ENCODE measurements at places on chromosomes 16 and 17.

GRCh38 chr16:79128706-79129105 lies 471.8 kb downstream of the MAF start:
- no peak for DNase-seq

- peak; percentile 31 for DNase-seq
These were observed 136.7 kb upstream of the FAM20A start for GRCh38 chr17:68737761-68738443.

GRCh38 chr16:19299565-19299964 lies 14.0 kb downstream of the CLEC19A start:
- DNase-seq = no peak

GRCh38 chr16:73329358-73330286 lies 281.7 kb upstream of the ZFHX3 start:
- DNase-seq = peak; percentile 24

GRCh38 chr17:49910094-49910857 lies 58.7 kb upstream of the DLX4 start:
- DNase-seq = peak; percentile 80

- no peak for DNase-seq
These were observed 304.8 kb downstream of the IRF8 start for GRCh38 chr16:86203557-86204275.

DNA sequence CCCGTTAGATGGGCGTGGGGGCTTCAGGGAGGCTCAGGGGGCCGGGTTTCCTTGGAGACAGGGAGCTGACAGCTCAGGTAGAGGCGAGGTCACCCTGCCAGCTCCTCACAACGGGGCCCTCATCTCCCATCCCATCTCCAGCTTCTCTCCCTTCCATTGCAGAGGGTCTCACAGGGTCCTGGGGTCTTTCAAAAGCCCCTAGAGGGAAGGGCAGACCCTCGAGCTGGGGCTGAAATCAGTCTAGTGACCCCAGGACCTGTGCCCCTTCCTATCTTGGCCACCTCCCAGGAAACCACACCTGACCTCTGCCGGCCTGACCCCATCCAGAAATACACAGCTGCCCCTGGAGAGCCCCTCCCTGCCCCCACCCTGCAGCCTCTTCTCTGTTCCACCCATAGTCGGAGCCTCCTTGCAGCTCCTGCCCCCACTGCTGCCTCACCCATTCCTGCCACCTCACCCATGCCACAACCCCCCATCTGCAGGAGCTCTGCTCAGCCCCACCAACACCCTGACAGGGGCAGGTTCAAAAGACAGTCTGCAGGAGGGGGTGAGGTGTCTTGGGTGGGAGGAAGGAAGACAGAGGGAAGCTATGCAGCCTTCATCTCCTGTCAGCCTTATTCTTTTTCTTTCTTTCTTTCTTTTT lies 23.4 kb downstream of the PIK3R5 start:
- DNase-seq = no peak

DNA sequence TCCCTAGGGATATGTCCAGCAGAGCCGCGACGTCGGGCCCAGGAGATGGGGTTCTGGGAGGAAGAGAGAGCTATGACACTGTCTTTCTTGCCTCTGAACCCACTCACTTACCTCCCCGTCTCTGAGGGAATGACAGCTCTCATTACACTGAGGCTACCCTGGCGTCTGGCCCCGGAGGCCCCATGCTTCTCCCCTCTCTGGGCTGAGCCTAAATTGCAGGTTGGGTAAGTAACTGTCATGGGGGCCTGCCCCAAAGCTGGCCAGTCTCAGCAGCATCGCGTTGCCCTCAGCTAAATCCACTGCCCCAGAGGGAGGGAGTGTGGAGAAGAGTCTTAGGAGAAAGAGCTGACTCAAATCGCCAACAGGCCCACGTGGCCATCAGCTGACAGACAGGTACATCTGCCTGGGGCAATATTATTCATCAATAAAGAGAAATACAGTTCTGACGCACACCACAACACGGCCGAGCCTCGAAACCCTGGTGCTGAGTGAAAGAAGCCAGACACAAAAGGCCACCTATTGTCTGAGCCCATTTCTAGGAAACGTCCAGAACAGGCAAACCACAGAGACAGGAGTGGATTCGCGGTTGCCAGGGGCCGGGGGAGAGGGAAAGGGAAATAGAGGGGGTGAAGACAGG lies 156.4 kb downstream of the C16orf95 start:
- DNase-seq = no peak

DNA sequence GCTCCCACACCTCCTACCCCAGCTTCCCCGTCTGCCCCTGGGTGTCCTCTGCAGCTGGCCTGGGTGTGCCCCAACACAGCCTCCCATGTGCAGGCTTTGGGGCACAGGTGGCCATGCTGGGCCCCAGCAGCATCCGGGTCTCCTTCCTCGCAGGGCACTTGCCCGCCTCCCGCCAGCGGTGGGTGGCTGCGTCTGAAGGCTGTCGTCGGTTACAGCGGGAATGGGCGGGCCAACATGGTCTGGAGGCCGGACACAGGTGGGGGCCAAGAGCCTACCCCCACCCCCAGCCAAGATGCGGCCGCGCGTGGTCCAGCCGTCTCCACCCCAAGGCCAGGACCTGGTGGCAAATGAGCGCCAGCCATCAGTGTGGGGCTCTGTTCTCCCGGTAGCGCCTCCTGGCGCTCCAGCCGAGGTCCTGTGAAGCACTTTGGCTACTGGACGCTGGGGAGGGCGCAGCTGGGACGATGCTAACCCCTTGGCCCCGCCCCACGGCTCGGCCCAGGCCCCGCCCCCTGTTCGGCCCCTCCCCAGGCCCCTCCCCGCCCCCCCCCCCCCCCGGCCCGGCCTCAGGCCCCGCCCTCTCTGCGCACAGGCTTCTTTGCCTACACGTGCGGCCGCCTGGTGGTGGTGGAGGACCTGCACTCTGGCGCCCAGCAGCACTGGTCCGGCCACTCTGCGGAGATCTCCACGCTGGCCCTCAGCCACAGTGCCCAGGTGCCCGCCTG lies 7.3 kb upstream of the RHOT2 start:
- peak; percentile 79 for DNase-seq

DNA sequence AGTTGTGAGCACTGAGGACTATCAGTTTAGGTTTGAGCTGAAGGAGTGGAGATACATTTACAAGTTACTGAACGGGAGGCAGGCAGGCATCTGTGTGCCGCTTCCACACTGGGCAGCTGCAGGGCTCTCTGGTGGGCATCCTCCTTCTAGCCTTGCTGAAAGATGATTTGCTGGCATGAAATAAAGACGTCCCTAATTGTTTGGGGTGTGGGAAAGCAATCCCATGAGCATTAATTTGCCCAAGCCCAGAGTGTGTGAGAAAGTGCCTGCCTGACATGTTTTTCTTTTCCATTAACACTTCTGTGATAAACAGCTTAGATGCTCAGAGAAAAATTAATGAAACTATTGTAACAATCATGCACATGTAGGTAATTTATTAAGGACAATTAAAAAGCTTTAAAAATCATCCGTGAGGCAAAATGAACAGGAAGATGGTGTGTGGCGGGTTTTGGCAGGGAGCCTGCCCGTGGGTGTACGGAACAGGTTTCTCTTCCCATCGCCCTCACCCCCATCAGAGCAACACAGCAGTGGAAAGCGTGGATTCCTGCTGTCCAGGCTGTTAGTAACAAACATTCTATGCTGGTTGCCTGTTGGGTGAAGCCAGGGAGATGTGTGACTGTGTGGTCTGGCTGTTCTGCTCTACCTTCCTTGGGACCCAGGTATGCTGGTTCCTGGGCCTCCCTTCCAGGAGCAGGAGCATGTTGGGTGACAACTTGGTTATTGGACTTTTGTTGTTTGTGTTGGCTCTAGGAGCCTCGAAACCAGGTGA lies 191.9 kb downstream of the MSI2 start:
- no peak for DNase-seq

GRCh38 chr16:67278773-67279295 lies 498 bp upstream of the PLEKHG4 start:
- DNase-seq = peak; percentile 54

- DNase-seq = no peak
These were observed 42.2 kb downstream of the ABAT start for GRCh38 chr16:8716592-8716991.

DNA sequence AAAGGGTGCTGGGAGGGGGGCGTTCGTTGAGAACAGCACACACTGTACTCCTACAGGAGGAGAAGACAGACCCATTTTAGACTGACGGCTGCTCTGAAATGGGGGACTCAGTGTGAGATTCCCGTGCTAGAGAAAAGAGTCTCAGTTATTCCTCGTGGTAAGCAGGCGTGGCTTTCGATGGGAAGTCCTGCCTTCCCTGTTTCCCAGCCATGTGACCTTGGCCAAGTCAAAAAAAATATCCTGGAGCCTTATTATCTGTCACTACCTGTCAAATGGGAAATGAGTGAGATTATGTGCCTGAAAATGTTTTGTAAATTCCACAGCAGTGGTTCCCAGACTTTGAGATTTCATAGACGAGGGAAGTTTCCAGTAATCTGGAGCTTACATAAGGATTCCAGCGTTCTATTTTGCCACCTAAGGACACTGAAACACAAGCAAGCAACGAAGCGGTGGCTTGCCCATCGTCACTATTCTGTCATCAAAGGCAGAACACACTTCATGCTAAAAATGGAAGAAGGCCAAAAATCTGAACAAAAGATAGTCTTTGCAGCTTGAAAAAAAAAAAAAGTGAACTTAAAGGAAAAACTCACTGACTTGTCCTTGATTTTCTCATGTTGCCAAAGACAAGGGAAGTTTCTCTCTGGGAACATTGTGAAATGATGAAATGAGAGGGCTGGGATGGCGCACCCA lies 253.4 kb upstream of the RPL38 start:
- DNase-seq = no peak

GRCh38 chr16:65497571-65497970 lies 375.7 kb upstream of the CDH11 start:
- no peak for DNase-seq

DNA sequence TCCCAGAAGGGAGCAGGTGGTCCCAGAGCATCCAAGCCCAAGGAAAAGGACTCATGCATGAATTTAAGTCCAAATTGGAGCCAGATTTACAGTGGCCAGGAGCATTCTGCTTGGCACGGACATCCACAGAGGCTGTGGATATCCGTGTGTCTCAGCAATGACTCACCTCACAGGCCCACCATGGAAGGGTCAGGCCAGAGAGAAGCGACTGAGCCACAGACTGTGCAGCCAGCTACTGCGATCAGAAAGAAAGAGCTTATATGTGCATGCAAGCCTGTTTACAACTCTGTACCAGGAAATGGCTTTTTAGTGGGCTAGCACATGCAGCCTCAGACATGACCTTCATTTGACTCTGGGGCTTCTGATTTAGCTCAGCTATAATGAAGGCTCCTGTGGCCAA lies 231.0 kb downstream of the C16orf95 start:
- DNase-seq = no peak

DNA sequence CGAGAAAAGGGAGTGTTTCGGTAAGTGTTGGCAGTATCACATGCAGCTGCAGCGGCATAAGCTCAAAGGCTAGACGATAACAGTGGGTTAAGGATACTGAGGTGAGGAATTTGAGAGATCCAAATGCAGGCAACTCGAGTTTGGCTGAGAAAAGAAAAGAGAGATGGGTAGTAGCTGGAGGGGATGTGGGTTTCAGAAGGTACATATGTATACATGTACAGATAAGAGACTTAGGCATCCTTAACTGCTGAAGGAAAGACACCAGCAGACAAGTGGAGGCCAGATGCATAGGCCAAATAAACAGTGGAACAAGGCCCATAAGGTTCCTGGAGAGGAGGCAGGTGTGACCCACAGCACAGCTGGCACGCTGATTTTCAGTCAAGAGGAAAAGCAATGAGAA lies 86.6 kb upstream of the NETO2 start:
- DNase-seq = no peak

- peak; percentile 28 for DNase-seq
These were observed 170.8 kb upstream of the FAM20A start for GRCh38 chr17:68771867-68772515.

- DNase-seq = no peak
These were observed 26.3 kb upstream of the C1QTNF8 start for GRCh38 chr16:1122398-1122765.

GRCh38 chr17:14089179-14089578 lies 19.9 kb downstream of the COX10 start:
- no peak for DNase-seq

DNA sequence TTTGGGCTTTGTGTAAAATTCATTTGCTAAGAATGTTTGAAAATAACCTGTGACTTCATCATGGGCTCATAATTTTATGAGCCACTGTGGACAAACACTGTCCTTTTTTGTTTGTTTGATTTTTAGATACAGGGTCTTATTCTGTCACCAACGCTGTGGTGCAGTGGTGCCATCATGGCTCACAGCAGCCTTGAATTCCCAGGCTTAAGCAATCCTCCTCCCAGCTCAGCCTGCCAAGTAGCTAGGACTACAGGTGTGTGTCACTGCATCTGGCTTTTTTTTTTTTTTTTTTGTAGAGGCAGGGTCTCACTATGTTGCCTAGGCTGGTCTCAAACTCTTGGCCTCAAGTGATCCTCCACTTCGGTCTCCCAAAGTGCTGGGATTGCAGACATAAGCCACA lies 8.3 kb downstream of the TEX2 start:
- DNase-seq = peak; percentile 29

GRCh38 chr17:17313350-17313991 lies 10.3 kb downstream of the NT5M start:
- DNase-seq = peak; percentile 61

DNA sequence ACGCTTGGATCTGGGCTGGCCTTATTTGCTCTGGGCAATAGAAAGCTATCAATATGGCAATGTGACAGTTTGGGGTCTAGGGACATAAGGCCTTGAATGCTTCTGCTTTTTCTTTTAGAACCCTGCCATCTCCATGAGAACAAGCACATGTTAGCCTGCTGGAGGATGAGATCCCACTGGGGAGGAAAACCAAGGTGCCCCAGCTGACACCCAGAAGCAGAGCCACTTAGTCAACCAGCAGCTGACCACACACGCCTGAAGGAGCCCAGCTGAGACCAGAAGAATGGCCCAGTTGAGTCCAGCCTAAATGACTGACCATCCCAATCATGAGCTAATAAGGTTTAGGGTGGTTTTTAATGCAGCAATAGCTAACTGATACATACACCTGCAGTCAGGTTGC lies 171.2 kb downstream of the AHSP start:
- DNase-seq = no peak

DNA sequence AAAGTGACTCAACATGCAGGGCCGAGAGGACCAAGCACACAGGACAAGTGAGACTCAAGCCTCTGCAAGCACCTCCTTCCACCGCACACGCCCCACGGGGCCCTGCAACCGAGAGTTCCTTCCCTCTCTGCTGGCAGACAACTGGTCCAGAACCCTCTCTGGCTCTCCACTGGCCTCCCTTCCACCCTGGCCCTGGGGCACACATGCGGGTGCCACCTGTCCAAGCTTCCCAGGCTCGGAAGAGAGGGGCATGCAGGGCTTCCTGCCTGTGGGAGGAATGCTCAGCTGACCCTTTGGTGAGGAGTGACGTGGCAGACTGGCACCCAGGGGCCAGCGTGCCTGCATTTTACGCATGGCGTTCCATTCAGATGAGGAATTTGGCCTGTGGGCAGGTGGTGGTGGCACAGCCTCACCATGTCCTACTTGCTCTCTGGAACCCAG lies 59.8 kb downstream of the PIPOX start:
- peak; percentile 60 for DNase-seq

- no peak for DNase-seq
These were observed 6.6 kb downstream of the ABCA5 start for GRCh38 chr17:69320210-69320907.

- DNase-seq = no peak
These were observed 319.5 kb upstream of the CA10 start for GRCh38 chr17:52477824-52478699.

GRCh38 chr16:62130101-62130500 lies 93.9 kb upstream of the CDH8 start:
- no peak for DNase-seq

- DNase-seq = no peak
These were observed 1.1 kb downstream of the ZNF23 start for GRCh38 chr16:71460941-71461340.

Data from T47D (cell line).